ENCODE measurements at places on chromosomes 7 and 10. TPM values are rescaled to one million over a fixed set of nuclear protein-coding genes. Genes with fewer than 3 reads are reported as not detected.

DNA sequence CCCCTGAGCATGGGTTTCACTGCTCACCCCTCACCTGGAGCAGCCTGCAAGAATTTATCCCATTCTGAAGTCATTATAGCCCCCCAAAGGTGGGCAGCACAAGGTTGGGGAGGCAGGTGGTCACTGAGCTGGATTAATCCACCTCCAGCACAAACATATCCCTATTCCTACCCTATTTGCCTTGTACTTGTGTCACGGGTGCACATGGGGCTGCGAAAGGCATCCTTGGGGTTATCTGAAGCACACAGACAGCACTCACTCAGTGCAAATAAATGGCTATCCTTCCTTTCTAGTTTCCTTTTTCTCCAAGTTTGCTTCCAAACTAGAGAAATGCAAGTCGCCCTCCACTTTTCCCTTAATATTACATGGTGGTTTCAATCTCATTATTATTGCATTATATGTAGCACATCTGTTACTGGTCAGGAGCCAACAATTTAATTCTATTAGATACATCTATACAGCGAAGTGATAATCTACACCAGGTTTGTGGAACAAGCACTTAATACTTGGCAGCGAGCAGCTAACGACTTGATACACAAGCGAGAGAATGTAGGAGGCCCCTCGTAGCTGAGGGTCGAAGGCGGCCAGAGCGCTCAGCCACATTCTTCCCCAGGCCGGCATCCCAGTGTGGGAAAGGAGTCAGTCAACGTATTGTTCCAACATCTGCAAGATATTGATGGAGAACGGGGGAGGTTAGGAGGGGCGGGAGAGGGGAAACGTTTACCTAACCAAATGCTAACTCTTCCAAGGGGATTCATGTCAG is 121.3 kb upstream of the HABP2 start:
- DNase-seq = no peak

Gene GSDME
- 9.6 TPM for total RNA-seq

GRCh38 chr7:69603351-69603750 is 5.1 kb downstream of the AUTS2 start:
- no peak for DNase-seq

DNA sequence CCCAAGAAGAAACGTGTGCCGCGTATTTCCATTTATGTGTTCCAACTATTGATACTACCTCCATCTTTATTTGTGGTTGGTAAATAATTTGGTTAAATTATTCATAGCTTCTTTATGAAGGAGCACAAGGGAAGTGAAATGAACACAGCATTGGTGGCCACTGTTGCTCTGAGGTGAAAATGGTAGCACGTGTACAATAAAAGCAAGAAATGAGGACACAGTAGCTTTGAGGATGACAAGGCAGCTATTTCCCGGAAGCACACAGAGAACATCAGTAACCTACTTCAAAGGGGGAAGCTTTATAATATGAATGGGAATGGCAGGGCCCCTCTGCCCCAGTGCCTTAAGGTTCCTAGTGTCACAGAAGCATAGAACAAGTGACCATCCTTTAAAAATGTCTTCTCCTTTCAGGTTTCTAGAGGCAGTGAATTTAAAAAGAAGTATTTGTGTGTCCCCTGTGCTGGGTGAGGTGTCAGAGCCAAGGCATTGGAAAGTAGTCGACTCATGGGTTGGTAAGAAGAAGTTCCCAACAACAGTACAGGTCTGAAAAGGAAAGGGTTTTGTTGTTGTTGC is 78.8 kb downstream of the SGMS1 start:
- DNase-seq = no peak
